NCI-H1694 treated with DMSO at 0.1 percent for 48 hours (cell line): ENCODE measurements at places on chromosomes 3 and 15.
A peak's percentile ranks its signal among the peaks of the same experiment; 100 is the strongest.

DNA sequence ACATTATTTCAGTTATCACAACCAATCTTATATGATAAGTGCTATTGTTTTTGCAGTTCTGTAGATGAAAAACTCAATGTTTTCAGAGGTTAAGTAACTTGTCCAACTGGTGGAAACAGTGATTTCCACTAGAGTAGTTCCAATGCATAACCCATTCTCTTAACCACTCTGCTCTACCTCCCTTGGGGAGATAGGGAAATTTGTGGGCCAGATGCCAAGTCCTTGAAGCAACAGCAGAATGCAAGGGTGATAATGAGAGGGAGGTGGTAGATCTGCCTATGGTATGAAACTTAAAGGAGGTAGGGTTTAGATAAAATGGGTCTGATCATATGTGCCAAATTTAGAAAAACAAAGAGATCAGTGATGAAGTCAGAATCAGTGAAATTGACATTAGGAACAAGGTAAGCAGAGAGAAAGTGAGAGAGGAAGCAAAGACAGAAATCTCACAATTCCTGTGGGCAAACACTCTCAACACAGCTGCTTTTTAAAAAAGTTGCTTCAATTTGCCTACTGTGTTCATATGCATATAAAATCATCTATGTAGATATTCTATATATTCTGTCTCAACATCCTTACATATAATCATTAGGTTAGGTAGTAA, 50.5 kb upstream of the UBP1 start:
- DNase-seq = no peak

GRCh38 chr3:10513306-10513705, 7.9 kb upstream of the ATP2B2 start:
- no peak for DNase-seq

DNA sequence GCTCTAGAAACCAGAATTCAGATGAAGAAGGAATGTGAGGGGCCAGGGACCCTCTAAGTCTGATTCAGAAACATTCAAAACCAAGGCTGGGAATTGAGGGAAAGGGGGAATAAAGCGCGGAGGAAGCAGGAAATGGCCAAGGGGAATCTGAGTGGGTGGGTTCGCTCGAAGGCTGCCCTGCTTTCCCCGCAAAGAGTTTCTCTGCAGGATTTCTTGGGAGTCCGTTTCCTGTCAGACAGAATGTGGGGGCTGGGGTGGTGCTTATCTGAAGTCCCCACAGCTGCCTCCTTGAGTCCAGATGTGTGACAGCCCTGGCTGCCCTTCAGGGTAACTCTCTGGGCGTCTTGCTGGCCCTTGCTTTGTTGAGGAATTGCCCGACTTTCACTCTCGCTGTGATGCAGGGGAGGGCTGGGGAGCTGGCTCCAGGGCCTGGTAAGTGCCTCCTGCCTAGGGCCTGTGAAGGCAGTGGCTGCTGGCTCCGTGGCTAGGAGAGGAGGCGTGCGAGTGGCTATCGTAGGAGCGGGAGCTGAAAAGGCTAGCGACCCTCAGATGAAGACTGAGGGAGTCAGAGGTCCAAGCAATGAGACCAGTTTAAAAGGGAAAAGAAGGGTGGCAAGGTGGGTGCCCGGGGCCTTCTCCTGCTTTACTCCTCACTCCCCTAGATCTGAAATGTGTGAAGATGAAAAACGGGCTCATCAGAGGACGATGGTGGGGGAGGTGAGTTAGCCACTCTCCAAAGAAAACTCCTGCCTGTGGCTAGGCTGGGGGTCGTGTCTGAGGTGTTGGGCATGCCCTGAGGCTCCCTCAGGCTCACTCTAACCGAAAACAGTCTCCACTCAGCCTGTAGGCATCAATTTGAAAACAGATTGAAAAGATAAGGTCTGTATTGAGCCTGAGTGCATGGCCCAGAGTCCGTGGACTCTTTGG, 143.9 kb upstream of the UMPS start:
- DNase-seq = no peak

DNA sequence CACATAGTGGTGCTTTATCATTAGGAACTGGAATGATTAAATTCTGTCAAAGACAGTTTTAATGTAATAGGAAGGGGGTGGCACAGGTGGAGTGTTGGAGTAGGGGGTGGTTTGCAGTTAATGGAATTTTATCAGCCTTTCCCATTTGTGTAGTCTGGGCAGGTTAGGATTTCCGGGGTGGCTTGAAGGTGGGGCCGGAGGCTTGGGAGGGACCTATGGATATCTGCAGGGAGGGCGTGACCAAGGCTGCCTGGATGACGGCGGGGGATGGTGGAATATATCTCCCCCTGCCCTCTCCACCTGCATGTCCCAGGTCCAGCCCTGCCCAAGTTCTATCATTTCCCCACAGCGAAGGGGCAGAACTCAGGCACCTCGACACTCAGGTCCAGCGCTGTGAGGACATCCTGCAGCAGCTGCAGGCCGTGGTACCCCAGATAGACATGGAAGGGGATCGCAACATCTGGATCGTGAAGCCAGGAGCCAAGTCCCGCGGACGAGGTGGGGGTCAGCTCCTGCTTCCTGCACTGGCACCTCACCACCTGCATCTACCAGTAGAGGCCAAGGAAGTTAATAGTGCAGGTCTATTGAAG, 15.5 kb downstream of the TTLL3 start:
- DNase-seq = no peak

- DNase-seq = no peak
These were observed 300.1 kb upstream of the PROK2 start for GRCh38 chr3:72085036-72085435.

DNA sequence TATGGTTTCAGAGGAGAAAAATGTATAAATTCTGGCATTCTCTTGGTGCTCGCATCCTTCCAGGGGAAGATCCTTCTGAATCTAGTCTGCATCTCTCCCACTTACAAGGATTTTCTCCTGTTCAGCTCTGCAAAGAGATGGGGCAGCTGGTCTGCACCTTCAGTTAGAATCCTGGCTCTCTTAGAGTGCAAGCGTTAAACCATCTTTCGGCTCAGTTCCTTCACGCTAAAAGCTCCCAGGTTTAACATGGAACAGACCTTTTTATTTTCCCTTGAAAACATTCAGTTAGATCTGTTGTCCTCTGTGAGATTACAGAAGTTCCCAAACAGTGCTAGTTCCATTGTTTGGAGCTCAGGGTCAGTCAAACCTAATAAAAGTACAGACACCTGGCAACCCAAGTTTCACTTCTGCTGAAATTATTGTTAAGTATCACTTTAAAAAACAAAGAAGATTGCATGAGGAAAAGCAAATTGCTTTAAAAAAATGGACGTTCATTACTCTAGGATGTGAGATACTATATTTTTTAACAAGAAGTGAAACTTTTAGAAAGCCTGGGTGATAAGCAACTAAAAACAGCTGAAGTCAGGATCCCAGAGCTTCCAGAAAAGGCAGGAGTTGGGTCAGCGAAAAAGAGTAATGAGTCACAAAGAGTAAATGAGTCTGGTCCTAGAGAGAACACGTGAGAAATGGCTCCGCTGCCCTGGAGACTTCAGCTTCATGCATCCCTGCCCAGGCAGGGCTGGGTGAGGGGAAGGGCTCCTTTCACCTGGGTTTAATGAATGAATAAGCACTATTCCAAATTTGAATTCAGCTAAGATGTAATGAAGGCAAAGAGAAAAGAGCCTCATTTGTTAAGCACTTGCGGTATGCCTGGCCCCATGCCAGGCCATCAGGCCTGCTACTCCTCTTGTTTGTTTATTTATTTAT, 63.3 kb downstream of the ABTB1 start:
- no peak for DNase-seq

DNA sequence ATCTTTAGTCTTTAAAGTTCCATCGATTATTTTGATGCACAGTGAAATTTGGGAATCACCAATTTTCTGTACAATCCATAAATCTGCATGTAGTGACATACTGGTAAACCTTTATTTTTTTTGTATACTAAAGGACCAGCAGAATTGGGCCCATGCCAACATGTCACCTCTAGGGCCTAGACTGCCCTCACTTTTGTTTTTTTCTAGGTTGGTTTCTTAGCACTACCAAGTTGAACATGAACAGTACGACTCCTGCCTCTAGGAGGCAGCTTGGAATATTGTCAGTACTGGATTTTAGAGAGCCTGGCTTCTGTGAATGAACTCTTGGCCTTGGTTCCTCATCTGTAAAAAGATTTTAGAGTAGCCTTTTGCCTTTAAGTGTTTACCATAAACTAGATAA, 32.3 kb downstream of the NKIRAS1 start:
- no peak for DNase-seq

DNA sequence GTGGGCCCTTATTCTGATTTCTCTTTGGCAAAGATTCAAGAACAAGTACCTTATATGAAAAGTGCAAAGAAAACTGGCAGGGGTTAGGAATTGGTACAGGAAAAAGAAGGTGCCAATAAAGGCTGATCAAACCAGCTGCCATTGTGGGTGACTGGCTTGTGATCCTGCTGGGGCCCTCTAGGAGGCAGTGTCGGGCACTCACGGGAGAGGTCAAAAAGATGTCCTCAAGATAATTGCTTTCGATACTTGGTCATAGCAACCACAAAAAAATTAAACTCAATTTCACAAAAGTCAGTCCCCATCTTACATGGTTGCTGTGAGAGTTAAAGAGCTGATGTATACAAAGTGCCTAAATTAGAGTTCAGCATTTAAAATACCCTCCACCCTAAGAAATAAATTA, 31.0 kb upstream of the CAV3 start:
- no peak for DNase-seq

DNA sequence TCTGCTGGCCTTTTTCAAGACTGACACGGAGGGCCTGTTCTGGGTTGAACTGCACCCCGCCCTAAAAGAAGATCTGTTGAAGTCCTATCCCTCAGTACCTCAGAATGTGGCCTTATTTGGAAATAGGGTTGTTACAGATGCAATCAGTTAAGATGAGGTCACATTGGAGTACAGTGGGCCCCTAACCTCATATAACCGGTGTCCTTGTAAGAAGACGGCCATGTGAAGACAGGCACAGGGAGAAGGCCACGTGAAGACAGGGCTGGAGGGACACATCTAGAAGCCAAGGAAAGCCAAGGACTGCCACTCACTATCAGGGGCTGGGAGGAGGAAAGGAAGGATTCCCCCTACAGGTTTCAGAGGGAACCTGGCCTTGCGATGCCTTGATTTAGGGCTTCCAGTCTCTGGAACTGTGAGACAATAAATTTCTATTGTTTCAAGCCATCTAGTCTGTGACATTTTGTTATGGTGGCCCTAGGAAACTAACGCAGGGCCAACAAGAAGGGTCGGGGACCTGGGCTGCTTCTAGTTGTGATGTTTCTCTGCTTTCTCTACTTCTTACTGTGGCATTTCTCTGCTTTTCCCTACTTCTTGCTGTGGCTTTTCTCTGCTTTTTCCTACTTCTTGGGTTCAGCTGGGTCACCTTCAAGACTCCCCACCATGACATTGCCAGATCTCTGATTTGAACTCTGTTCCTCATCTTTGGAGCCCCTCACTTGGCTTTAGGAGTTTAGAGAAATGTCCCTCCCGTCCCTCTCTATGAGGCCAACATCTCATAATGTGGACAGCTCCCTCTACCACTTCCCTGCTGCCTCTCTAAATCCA, 4.8 kb upstream of the CCDC174 start:
- DNase-seq = no peak

- DNase-seq = no peak
These were observed 59.1 kb upstream of the PHLDB2 start for GRCh38 chr3:111799951-111800350.

DNA sequence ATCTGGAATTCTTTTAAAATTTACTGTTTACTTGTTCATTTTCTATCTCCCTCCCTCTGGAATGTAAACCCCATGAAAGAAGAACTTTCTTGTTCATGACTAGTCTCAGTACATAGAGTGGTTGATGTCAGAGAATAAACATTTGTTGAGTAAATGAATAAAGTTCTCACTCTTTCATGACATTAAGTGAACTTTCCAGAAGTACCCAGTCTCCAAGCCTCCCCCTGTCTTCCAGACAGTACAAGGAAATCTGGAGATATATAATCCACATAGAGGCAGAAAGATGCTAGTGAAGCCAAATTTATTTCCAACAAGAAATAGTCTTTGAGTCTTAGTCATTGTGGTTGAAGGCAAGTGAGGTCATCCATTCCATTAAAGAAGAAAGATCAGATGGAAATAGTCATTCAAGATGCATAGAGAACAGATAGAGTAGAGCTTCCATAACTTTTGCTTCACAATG, 71.5 kb upstream of the GALNT15 start:
- DNase-seq = no peak

- DNase-seq = peak; percentile 12
These were observed 289.5 kb upstream of the RGMA start for GRCh38 chr15:93378558-93378957.

- DNase-seq = peak; percentile 19
These were observed 55.5 kb upstream of the FSTL1 start for GRCh38 chr3:120506076-120506827.

DNA sequence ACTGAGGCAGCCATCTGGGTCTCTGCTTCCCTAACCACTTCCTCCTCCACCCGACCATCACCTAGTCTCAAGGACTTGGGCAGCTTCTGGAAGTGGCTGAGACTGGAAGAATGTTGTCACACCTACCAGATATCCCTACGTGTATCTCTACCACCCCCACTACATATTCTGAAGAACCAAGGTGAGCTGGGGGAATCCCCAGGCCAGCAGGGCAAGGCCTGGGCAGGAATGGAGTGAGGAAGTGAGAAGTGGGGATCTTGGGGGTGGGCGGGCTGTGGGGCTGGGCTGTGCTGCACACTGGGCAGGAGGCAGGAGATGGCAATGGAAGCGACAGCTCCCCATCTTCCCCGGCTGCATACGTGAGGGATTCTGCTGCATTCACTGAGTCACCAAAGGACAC, 17.5 kb upstream of the ALDH1A3 start:
- DNase-seq = no peak

DNA sequence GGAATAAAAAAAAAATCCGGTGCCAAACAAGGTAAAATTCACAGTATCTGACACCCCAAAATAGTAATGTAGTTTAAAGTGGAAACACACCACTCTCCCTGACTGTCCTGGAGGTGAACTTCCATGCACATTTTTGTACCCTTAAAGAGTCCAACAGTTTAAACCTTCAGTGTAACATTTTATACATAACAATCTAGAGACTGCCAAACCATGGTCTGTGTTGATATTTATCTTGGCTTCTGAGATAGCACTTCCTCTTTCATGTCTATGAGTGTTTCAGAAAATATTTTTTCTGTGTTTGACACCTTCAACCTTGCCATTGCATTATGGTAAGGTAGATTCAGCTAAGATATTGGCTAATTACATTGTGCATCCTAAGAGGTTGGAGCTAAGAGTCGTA, 13.9 kb downstream of the TMEM45A start:
- DNase-seq = no peak

- no peak for DNase-seq
These were observed 99.2 kb upstream of the PSMD6 start for GRCh38 chr3:64122476-64122875.

- no peak for DNase-seq
These were observed 7.6 kb downstream of the C15orf61 start for GRCh38 chr15:67528513-67528912.
